SK-N-SH (cell line): ENCODE measurements at places on chromosomes 11 and 22.

GRCh38 chr11:100789500-100789899 lies 102.4 kb downstream of the ARHGAP42 start:
- no peak for DNase-seq

DNA sequence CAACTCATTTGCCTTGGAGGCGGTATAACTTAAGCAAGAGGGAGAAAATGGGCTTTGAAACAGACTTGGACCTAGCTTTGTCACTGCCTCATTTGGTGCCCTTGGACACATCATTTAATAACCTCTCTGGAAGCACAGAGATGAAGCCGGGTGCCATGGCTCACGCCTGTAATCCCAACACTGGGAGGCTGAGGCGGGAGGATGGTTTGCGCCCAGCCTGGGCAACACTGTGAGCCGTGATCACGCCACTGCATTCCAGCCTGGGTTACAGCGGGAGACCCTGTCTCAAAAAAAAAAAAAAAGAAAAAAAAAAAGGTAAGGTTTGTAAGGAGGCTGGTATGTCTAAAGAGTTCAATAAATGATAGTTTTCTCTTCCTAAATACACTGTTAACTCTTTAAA lies 806 bp downstream of the COA4 start:
- no peak for DNase-seq

- DNase-seq: no peak
These were observed 15.0 kb downstream of the METTL15 start for GRCh38 chr11:28123151-28123581.

GRCh38 chr11:65218446-65218845 lies 36.7 kb downstream of the CAPN1 start:
- DNase-seq: no peak

DNA sequence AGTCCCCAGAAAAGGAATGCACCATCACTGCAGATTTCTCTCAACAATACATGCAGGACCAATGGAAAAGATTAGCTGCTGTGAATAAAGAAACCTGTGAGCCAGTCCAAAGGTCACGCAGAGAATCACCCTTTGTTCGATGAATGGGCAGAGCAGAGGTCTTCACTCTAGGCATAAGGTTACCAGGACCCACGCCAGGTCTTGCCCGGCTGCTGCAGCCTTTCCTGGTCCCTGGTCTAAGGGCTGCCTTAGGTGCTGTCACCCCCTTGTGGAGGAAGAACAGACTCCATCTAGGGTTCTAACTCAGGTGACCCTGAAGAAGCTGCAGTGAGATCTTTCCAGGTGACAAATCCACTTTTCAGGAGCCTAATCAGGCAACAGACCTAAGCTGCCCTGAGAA lies 29.0 kb upstream of the NAP1L4 start:
- peak; percentile 76 for DNase-seq

- no peak for DNase-seq
These were observed at the start of the genes C11orf21 and TSPAN32 for GRCh38 chr11:2301631-2302305. C11orf21 (minus strand) TSS chr11:2301918; CDS start chr11:2301808, 110 bp downstream. TSPAN32 (plus strand) TSS chr11:2302013; CDS start chr11:2302150, 137 bp downstream.

GRCh38 chr11:120959189-120959588 lies 64.7 kb upstream of the TBCEL start:
- DNase-seq: no peak

GRCh38 chr11:37963440-37963839 lies 1365.4 kb upstream of the RAG2 start:
- no peak for DNase-seq

GRCh38 chr11:26359055-26359454 lies 27.1 kb downstream of the ANO3 start:
- DNase-seq: no peak

DNA sequence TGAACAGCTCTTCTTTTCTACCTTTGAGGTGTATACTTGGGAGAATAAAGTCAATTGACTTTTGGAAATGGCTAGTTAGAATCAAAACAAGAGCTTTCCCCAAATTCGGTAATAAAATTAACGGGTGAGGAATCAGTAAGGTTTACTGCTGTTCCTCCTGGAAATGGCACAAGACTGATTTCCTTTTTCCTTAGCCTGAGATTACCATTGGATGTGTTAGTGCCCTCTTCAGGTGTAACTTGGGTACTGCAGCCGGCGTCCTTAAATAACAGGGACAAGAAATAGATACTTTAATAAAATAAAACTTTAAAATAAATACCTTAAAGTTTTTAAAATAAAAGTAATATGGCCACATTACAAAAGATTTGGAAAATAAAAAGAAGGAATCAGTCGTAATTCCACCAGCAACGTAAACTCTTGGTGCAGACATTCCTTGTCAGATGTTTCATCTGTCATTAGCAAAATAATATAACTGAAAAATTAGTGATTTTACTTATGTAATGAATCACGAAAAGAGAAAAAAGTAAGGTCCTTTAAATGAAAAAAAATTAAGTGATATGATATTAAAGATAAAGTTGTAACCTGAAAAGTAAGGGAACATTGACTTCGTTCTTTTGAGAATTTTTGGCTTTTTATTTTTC lies 29.7 kb downstream of the ZFTA start:
- peak; percentile 50 for DNase-seq

DNA sequence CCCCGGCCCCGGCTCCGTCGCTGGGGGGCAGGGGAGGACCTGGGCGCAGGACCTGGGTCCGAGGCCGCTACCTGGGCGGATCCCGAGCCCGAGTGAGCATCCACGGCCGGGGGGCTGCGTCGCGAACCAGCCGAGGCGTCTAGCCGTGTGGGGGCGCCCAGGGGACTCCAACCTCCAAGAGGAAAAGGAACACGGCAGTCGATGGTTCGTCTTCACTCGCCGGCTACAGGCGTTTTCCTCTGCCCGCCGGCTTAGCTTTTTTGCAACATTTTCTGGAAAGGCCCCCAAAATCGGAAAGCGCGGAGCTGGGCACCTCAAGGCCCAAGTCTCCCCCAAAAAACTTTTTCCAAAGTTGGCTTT lies 666 bp downstream of the PDGFB start:
- no peak for DNase-seq

DNA sequence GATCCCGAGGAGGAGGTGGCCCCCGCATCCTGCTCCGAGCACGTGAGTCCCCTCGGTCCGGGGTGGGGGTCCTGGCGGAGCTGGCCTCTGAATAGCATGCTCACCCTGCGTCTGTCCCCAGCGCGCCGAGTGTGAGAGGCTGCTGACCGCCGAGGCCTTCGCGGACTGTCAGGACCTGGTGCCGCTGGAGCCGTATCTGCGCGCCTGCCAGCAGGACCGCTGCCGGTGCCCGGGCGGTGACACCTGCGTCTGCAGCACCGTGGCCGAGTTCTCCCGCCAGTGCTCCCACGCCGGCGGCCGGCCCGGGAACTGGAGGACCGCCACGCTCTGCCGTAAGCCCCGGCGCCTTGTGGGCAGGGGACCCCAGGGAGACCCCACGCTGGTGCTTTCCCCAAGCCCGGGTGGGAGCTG lies 3.5 kb downstream of the MUC2 start:
- no peak for DNase-seq

GRCh38 chr11:2300290-2300935 lies 1.3 kb downstream of the C11orf21 start:
- no peak for DNase-seq

DNA sequence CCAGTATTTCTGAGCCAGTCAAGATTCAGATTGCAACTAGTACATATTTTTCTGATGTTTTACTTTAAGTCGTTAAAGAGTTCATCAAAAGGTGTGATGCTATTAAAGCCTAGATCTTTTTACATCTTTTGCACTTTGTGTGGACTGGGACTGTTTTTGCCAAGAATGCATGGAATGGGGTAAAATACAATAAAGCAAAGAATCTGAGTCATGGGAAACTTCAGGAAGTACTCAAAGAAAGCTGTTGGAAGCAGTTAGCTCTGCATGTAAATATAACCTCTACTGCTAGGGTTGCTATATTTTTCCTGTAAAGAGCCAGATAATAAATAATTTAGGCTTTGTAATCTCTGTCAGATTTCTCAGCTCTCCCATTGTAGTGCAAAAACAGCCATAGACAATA lies 20.9 kb downstream of the ATXN10 start:
- DNase-seq: no peak

- DNase-seq: no peak
These were observed 836.6 kb downstream of the NTM start for GRCh38 chr11:132206993-132207392.

DNA sequence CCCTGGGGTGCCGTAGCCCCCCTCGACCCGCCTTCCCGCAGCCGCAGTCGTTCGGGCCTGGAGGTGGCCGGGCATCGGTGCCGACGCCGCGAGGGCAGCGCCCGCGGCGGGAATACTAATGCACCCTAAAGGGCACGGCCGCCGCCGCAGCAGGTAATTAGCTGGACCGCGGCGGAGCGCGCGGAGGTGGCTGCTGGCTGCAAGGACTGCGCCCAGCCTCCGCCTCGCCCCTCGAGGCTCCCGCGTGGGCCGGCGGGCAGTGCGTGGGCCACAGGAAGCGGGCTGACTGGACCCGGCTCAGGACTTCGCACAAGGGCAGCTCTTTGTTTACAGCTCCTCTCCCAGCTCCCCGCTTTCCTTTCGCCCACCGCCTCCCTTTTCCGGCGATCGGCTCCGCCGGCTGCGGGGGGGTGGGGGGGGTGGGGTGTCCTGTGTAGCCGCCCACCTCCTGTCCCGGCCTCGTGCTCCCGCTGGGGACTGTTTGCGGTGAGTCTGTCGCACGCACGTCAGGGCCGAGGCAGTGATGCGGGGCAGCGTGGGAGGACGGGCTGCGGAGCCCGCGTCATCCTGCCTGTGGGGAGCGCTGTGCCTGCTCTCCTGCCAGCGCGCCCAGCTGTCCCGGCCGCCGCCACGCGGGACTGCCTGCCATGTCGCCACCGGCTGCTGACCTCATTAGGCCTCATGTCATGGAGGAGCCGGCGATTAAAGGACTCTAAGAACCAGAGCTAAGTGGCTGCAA lies 53.2 kb downstream of the GRIK4 start:
- peak; percentile 68 for DNase-seq

- DNase-seq: no peak
These were observed 77.2 kb upstream of the AKIP1 start for GRCh38 chr11:8833568-8834315.

DNA sequence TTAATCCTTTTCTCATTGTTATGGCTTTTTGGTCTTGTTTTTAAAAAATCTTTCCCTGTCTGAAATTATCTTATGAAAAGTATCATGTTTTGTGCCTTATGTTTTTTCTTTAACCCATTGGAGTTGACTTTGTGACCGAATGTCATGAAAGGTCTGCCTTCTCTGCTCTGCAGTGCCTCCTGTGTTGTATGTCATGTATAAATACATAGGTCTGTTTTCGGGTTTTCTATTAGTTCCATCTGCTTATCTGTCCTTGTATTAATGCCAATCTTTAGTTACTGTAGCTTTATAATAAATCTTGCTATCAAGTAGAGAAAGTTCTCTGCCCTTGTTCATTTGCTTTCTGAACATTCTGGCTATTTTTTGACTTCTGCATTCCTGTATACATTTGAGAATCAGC lies 73.0 kb downstream of the ZBTB44 start:
- peak; percentile 25 for DNase-seq

- DNase-seq: no peak
These were observed 208.0 kb downstream of the DSCAML1 start for GRCh38 chr11:117589063-117589462.

- DNase-seq: no peak
These were observed 17.8 kb downstream of the CYB5R2 start for GRCh38 chr11:7655253-7656217.

DNA sequence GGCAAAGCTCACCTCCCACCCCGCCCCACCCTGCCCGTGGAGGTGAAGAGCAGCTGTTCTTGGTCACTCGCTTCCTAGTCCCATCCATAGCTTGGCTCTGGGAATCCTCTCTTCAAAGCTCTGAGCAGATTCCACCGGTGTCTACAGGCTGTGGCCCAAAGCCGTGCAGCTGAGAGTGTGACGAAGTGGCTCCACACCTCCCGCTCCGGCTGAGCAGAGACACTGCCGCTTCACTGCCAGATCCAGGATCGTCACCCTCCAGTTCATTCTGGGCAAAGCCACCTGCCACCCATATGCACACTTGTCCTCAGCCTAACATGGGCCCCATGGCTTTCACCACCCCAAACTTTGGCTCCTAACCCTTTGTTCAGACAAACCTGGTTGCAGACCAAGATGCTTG lies 532.9 kb upstream of the B3GAT1 start:
- no peak for DNase-seq

DNA sequence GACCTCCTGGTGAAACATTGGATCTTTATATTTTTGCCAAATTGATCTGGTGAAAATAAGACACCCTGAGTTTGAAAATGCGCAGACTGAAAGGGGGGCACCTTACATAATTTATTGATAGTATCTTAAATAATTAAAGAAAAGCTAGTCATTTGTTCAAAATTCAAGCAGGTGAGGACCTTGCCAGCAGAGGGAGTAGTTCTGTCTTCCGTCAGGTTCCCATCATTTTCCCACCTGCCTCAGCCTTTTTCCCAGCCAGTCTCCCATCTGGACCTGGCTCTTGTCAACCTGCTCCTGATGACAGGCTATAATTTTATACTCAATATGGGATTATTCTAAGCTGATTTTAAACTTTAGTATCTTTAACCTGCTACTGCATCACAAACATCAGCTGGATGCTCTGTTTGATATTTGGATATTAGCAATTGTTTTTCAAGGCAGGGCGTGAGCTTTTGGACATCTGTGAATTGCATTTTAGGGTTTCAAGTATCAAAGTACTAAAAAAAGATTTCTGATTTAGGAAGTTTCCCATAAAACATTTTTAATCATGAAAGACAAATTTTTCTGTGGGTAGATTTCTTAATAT lies 132.0 kb downstream of the ELP4 start:
- DNase-seq: peak; percentile 5

GRCh38 chr11:28729339-28729738 lies 621.2 kb downstream of the METTL15 start:
- no peak for DNase-seq

GRCh38 chr22:39614442-39614841 lies 43.9 kb downstream of the CACNA1I start:
- DNase-seq: no peak

DNA sequence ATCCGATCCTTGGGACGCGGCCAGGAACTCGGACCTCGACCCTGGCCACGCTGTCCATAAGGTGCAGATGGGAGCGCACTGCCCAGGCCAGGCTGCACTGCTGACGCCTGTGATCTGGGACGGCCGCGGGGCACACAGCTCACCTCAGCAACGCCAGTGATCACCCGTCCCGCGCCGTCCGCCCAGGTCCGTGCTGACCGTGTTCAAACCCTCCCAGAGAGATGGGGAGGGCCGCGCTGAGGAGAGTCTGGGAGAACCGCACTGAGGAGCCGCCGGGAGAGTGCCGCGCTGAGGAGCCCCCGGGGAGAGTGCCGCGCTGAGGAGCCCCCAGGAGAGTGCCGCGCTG lies 636 bp downstream of the KCNQ1OT1 start:
- peak; percentile 57 for DNase-seq

DNA sequence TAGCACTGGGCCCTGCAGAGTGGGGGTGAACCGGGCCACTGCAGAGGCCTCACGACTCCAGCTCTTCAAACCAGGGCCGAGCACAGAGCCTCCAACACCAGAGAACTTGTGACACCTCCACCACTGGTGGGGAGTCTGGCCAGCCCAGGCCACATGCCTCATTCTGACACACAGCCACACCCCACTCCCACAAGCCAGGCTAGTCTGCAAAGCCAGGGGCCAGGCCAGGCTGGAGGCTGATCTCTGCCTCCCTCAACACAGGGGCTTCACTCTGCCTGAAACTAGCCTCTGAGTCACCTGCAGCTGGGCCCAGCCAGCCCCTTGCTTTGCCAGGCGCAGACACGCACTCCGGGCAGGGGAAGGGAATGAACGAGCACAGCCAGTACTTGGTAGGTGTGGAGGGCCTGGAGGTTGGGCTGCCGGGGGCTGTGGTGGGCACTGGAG lies 102.9 kb downstream of the MED15 start:
- no peak for DNase-seq

GRCh38 chr11:76259299-76259908 lies 53.1 kb upstream of the WNT11 start:
- no peak for DNase-seq

GRCh38 chr11:133181066-133181465 lies 351.2 kb downstream of the OPCML start:
- no peak for DNase-seq
